Stimulated activated CD4-positive, alpha-beta T cell treated with anti-CD3 and anti-CD28 coated beads, Interleukin-12 subunit alpha, Interleukin-12 subunit beta, amount 100 ng/mL, for 48 hours (primary cell): ENCODE measurements at places on chromosomes 5 and 9.

DNA sequence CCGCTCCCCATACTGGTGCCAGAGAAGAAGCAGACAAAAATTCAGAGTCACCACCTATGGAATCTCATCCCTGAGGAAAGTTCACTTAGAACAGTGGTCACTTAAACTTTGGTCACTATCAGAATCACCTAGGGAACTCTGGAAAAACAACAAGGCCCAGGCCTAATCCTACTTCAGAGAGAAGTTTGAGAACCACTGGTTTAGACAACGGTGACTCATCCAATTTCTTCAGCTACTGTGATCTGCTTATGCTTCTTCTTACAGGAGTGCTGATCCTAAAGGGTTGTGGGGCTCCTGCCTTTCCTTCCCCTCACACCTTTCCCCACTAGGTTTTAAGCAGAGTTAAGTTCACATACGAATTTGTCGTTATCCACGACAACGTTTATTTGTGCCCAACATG lies 194.7 kb upstream of the KLF4 start:
- no peak for DNase-seq

DNA sequence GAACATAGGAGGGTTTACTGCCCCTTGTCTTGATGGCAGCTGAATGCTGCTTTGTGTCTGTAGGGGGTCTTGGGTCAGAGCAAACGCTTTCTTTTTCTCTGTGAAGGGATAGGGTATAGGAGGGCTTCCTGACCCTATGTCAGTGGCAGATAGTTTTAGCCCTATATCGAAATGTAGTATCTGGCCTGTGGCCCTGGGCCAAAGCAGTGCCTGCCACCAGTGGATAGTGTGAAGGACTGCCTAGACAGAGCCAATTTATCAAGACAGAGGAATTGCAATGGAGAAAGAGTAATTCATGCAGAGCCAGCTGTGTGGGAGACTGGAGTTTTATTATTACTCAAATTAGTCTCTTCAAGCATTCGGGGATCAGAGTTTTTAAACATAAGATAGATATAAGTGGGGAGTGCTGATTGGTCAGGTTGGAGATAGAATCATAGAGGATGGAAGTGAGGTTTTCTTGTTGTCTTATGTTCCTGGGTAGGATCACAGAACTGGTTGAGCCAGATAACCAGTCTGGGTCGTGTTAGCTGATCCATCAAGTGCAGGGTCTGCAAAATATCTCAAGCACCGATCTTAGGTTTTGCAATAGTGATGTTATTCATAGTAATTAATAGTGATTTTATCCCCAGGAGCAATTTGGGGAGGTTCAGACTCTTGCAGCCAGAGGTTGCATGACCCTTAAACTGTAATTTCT lies 178.5 kb downstream of the GDNF start:
- DNase-seq: no peak

DNA sequence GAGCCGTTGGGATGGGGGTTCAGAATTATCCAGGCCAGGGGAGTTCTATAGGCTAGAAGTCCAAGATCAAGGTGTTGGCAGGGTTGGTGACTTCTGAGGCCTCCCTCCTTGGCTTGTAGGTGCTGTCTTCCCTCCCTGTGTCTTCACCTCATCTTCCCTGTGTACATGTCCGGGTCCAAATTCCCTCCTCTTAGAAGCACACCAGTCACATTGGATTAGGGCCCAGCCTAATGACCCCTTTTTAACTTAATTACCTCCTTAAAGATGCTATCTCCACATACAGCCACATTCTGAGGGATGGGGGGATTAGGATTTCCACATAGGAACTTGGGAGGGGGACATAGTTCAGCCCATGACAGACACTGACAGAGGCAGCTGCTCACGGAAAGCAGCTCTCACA lies 12.1 kb downstream of the LRSAM1 start:
- DNase-seq: no peak

DNA sequence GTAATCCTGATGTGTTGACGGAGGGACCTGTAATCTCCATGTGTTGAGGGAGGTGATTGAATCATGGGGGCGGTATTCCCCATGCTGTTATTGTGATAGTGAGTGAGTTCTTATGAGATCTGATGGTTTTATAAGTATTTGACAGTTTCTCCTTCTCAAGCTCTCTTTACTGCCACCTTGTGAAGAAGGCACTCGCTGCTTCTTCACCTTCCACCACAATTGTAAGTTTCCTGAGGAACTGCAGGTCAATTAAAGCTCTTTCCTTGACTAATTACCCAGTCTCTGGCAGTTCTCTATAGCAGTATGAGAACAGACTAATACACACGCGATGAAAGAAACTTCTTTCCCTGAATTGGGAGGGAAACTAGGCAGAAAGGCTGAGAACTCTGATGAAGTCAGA lies 141.1 kb upstream of the RAD23B start:
- no peak for DNase-seq

DNA sequence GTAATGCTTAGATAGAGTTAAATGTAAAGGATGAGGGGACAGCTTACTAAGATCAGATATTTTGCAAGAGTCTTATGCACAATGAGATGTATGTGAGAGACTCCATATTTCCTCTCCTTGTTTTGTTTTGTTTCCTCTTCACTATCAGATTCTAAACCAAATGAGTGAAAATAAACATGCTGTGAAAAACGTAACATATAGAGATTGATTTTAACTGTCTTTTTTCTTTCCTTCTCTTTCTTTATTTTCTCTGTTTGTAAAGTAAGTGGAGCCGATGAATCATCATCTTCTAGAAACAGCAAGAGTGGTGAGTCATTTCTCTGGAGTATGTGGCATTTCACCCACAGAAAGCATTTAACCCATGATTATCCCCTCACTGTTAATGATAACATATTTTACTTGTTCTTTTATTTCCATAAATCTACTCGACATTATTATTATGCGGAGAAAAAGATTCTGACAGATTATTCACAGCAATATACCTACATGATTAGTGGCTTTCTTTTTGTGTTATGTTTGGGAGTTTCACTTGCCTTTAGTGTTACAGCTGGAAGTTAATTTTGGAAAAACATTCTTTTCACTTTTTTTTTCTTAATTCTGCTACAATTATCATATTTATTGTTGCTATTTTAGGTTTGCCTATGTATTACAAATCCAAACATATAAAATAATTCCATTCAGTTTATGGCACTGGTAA lies 2.1 kb upstream of the ANXA1 start:
- DNase-seq: no peak

DNA sequence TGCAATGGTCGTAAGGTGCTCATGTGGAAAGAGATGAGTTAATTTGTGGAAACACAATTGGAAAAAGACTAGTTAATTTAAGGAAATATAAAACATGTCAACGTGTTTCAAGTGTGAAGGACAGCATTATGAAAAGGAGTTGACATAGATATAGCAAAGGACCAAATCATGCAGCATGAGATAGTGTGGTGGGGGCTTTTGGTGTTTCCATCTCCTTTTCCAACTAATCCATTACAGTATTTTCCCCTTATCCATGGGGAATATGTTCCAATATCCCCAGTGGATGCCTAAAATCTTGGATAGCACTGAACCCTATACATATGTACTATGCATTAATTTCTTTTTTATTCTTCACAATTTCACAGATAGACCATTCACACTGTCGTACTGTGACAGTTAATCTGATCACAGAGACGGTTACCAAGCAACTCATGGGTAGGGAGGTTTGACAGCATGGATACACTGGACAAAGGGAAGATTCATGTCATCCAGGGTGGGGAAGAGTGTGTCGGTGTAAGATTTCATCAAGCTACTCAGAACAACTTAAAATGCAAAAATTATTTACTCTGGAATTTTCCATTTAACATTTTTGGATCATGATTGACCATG lies 238.6 kb downstream of the CDH12 start:
- DNase-seq: no peak

- DNase-seq: no peak
Measured at GRCh38 chr5:14968796-14969195, 97.2 kb upstream of the ANKH start.

DNA sequence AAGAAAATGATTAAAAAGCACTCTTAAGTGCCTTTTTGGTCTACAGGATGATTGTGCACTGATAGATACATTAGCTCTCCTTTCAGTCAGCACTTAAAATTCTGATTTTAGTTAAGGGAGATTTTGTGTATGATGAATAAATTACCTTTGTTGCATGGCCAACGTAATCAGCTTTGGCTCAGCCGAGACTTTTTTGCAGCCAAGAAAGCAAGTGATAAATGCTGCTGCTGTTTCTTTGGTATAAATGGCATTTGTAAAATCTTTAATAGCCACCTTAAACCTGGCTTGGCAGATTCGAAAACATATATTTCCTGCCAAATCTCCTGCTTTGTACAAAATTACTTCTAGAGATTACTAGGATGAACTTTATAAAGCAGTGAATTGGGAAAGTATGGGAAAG lies 147.7 kb downstream of the DCP2 start:
- DNase-seq: no peak

GRCh38 chr5:75622564-75622963 lies 11.3 kb downstream of the ANKDD1B start:
- DNase-seq: no peak

- DNase-seq: no peak
Measured at GRCh38 chr5:14715481-14715880, 51.0 kb downstream of the OTULIN start.

DNA sequence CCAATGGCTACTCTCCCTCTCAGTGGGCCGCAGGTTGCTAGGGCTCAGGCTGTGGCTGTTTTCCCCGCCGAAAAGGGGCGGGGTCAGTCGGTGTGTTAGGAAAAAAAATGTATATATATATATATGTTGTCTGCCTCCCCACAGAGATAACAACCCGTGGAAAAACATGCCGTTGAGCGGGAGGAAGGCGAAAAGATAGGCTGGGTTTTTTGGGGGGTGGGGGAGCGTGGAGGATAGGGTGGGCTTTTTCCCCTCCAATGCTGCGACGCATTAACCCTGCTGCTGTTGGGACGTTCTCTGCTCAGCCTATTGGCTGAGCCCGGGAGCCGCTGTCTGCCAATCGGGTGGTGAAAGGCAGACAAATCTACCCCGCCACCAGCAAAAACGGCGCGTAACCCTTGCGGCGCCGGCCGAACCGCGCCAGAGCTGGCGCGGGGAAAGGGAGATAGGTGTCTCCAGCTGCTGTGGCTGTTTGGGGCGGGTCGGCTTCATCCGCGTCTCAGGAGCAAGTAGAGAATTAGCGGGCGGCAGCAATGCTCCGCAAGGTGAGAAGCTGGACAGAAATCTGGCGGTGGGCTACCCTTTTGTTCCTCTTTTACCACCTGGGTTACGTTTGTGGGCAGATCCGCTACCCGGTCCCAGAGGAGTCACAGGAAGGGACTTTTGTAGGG lies at the start of gene PCDHGC4:
TSS of gene PCDHGC4 (plus strand) at position 390 of the 671 bp plus-strand sequence. CDS start at position 534, 144 bp downstream.
- DNase-seq: no peak

DNA sequence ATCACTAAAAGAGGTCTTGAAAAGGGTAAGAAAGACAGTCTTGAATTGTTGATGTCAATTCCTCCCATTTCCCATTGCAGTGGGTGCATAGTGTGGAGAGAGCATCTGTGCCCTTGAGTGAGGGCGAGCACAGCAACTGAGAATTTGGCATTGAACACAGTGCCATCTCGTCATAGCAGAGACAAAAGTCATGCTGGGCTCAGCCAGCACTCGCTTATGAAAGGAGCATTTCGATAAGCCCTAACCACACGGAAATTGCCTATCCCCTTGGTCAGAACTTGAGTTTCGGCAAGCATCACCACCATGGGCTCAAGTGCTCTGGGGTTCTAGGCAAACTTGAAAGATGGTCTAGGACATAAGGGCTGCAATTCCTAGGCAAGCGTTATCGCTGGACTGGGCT lies 712.8 kb upstream of the CDH10 start:
- DNase-seq: no peak

DNA sequence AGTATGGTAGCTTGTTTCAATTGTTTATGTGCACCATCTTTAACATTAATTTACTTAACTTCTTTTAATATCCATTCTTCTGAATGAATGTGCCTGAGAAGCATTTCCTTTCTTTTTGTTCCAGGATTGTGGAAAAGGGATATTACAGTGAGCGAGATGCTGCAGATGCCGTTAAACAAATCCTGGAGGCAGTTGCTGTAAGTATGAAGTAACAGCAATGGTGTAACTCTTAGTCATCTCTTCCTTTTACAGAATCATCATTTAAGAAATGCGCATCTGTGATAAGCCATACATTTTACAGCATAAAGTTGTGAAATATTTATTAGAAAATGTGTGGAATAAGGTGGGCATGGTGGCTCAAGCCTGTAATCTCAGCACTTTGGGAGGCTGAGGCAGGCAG lies 117.7 kb downstream of the STARD4 start:
- DNase-seq: no peak

DNA sequence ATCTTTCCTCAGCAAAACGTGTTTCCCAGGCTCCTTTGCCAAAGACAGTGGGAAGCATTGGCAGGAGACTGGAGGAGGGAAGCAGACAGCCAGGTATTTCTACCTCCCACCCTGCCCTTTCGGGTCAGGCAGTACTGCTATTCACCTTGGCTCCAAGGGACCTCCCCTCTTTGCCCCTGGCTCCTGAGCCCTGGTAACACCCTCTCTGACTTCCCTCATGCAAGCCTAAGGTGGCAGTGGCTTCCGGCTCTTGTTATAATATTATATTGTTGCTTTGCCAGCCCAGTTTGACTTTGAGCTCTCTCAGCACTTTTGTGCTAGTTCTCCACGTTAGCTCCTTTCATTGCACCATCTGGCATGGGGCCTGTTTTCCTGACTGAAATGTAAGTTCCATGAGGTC lies 81.6 kb upstream of the IFNK start:
- DNase-seq: no peak

DNA sequence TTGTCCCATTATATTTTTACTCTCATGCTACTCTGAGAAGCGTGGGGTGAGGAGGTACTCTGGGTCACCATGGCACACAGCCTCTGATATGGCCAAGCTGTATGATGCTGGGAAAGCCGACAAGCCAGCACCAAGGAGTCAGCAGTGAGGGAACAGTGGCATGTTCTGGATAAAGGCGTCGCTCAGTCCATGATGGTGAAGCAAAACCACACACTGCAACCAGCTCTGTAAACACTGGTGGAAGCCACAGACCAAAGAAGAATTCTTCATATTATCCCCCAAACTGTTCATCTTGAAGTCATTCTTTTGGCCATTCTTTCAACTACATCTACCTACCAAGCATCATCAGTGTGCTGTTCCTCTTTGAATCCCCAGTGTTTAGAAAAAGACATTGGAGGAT lies 264.6 kb downstream of the ARHGEF28 start:
- no peak for DNase-seq

DNA sequence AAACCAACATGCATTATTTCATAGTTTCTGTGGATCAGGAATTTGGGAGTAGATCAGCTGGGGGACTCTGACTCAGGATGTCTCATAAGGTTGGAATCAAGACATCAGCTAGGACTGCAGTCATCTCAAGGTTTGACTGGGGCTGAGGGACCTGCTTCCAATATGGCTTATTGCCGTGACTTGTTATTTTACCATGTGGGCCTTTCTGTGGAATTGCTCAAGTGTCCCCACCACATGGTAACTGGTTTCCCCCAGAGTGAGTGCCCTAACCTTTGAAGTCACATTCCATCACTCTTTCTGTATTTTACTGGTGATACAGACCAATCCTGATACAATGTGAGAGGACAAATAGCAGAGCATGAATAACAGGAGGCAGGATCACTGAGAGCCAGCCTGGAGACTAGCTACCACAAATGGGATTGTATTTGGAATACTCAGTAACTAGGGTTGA lies 70.2 kb upstream of the ELL2 start:
- DNase-seq: no peak

GRCh38 chr9:125996791-125997190 lies 249.6 kb downstream of the PBX3 start:
- DNase-seq: no peak
